ENCODE measurements at places on chromosomes 6 and 20. TPM values are rescaled to one million over a fixed set of nuclear protein-coding genes. Genes with fewer than 3 reads are reported as not detected.

DNA sequence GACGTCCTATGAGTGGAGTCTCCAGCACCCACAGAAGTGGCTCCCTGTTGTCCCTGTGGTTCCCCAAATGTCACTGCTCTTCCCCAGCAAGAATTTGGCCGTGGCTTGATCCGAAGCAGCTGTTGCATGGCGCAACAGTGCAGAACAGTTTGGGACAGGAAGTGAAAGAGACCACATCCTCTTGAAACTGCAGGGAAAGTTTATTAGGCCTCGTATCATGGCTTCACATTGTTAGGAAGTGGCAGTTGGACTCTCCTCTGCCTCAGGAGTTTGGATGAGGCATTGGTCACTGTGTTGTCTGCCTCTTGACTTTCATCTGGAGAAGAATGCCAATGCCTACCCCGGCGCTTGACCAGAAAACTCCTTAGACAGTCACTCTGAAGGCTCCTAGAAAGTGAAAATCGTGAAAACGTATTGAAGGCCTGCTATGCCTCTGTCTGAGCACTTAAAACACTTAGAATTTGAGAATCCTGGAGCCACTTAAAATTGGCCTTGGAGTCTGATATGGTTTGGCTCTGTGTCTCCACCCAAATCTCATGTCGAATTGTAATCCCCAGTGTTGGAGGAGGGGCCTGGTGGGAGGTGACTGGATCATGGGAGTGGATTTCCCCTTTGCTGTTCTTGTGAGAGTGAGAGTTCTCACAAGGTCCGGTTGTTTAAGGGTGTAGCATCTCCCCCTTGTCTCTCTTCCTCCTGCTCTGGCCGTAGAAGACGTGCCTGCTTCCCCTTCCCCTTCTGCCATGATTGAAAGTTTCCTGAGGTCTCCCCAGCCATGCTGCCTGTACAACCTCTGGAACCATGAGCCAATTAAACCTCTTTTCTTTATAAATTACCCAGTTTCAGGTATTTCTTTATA lies 334.9 kb upstream of the JARID2 start:
- no peak for DNase-seq
- no peaks in the 10 kb centered on the region for H3K4me1 ChIP-seq
- no peaks in the 10 kb centered on the region for H3K36me3 ChIP-seq
- no peaks in the 10 kb centered on the region for H3K27me3 ChIP-seq
- H3K4me3 ChIP-seq = no peak overlapping the region
- no peak overlapping the region for H3K27ac ChIP-seq

- H3K27me3 ChIP-seq = no peaks in the 10 kb centered on the region
- no peaks in the 10 kb centered on the region for H3K36me3 ChIP-seq
- peaks cover 17% of the 10 kb centered on the region for H3K4me1 ChIP-seq
- DNase-seq = no peak
Observed at GRCh38 chr6:6801005-6801335, 212.4 kb downstream of the LY86 start.

- peaks cover 9% of the 10 kb centered on the region for H3K4me1 ChIP-seq
- H3K27ac ChIP-seq = no peak overlapping the region
- no peaks in the 10 kb centered on the region for H3K27me3 ChIP-seq
- no peaks in the 10 kb centered on the region for H3K36me3 ChIP-seq
- no peak for DNase-seq
Observed at GRCh38 chr6:30979141-30979540, 4.4 kb upstream of the MUC21 start.

DNA sequence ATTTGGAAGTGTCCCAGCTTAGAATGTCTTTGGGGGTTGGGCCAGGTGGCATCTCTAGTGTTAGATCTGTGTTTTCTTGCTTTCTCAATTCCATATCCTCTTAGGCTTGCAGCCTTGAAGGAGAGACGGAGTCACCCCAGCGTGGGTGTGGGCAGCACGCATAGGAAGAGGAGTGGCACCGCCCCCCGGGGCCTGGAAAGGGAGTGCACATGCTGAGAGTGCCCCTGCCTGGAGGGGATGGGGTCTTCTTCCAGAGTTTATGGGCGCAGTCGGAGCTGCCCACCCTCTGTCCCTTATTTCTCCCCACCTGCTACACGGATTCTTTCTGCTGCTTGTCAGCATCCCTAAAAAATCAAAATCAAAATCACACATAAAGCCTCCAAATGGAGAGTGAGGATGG lies 309.7 kb downstream of the QKI start:
- DNase-seq = no peak
- no peaks in the 10 kb centered on the region for H3K27me3 ChIP-seq
- no peaks in the 10 kb centered on the region for H3K4me1 ChIP-seq
- H3K4me3 ChIP-seq = no peak overlapping the region

DNA sequence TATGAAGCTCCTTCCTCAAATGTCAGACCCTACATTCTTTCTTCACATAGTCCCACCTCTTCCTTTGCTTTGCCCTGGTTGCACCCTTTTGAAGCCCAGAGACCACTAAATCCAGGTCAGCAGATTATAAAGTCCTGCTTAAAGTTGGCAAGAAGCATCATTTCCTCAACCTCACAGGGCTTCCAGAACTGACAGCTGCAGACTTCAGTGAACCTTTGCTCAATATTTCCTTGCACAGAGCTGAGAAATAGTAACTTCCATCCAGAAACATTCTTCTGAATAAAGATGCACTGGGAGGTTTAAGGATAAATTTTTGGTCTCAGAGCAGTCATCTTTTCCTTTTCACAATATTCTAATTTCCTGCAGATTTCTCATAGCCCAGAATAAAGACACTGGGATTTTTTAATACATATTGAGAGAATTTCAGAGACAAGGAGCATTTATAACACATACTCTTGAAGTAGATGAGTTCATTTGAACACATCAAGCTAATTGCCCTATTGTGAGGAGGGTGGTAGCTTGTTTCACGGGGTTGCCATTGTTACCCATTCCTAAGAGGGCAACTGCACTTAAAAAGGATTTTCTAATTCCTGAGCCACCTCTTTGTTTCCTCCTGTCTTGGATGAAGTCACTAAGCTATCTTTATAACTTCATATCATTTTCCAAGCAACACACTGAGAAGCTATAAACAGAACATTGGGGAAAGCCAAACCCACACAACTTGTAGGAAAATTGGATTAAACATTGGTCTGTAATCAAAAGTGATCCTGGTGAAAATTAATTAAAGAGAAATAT lies 150.2 kb upstream of the PLN start:
- no peak for DNase-seq
- H3K4me3 ChIP-seq = no peak overlapping the region
- H3K27me3 ChIP-seq = no peaks in the 10 kb centered on the region
- H3K27ac ChIP-seq = no peak overlapping the region

DNA sequence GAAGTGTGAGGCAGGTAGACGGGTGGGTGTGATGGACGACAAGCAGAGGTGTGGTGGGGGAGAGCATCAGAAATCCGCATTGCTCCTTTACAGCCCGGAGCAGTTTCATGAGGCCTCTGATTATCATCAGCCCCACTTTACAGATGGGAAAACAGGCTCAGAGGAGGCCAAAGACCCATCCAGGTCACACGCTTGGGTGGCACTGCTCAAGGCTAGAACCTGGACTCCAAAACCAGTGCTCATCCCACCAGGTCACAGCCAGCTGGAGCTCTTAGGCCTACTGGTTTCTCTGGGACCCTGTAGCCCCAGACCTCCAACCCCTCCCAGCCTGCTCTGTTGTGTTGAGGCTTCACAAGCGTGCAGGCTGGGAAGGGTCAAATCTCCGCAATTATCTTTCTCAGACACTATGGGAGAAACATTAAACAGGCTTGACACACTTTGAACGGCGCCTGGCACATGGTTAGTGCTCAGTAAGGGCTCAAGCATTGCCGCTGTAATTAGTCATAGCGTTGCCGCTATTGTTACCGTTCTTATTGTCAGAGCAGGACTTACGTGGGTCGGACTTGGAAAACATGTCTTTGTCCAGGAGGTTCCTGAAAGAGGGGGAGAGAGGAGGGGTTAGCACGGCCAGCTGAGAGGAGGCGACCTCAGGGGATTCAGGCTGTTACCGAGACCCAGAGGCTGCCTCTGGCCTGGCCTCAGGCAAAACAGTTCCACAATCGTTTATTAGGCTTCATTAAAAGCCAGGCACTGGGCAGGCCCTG lies 16.6 kb downstream of the CPNE5 start:
- no peak overlapping the region for H3K27ac ChIP-seq
- H3K4me1 ChIP-seq = peaks cover 4% of the 10 kb centered on the region
- no peaks in the 10 kb centered on the region for H3K36me3 ChIP-seq

DNA sequence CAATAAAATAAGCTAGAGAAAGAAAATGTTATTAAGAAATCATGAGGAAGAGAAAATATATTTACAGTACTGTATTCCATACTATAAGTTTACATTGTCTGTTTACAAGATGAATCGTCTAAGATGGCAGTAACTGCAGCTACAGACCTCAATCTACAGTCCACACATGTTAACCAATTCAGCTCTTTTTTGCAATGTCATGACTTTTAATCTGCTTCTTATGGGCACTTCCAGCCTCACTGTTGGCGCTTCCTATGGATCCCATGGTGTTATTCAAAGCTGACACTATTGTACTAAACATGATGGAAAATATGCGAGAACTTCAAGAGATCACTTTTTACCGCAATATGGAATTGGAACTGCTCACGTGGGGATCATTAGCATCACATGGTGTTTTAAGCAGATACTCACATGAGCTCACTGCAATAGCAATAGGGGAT lies 451.5 kb upstream of the CITED2 start:
- no peaks in the 10 kb centered on the region for H3K36me3 ChIP-seq
- H3K27ac ChIP-seq = no peak overlapping the region
- peaks cover 4% of the 10 kb centered on the region for H3K4me1 ChIP-seq
- DNase-seq = no peak
- H3K4me3 ChIP-seq = no peak overlapping the region
- H3K27me3 ChIP-seq = no peaks in the 10 kb centered on the region

The GPR6 gene
- not detected for total RNA-seq

The PBOV1 gene
- not detected for total RNA-seq

The CRISP3 gene
- total RNA-seq = not detected

The APMAP gene
- total RNA-seq = 82.7 TPM

The MRPL14 gene
- total RNA-seq = 69.6 TPM
